ENCODE measurements at places on chromosomes 5 and 9. TPM values are rescaled to one million over a fixed set of nuclear protein-coding genes. Genes with fewer than 3 reads are reported as not detected.

DNA sequence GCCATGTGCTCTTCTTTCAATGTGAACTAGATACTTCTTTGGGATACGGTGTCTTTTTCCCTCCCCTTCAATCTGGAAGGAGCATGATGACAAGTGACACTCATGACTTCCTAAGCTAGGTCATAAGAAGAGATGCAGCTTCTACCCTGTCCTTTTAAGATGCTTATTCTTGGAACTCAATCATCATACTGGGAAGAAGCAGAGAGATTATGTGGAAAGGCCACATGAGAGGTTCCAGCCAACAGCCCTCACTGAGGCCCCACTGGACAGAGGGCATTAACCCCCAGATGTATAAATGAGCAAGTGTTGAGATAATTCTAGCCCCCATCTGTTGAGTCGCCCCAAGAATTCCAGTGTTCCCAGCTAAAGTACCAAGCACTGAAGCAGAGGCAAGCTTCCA, 29.3 kb upstream of the HTR4 start:
- peaks cover 13% of the 10 kb centered on the region for H3K27me3 ChIP-seq
- H3K27ac ChIP-seq, result no peak overlapping the region
- H3K4me3 ChIP-seq, result no peak overlapping the region
- H3K4me1 ChIP-seq, result no peaks in the 10 kb centered on the region
- no peak for DNase-seq

The CTNNA1 gene
- total RNA-seq, result 89.5 TPM

DNA sequence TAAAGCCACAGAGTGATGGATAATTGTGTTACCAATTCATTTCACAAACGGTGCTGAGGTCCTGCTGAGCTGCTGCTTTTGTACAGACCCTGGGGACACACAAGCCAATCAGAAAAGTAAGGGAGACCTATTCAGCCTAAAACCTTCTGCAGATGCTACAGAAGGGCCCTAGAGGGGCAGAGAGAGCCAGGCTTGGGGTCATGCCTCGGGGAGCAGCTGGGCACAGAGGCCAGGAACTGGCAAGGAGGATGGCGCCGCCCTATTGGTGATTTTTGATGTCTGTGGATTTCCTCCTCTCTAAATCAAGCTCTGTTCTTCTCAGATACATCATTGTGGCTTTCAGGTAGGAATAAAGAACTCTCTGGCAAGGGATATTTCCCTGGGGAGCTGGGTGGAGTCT, 181.9 kb downstream of the ZNF462 start:
- no peaks in the 10 kb centered on the region for H3K27me3 ChIP-seq
- H3K4me1 ChIP-seq, result no peaks in the 10 kb centered on the region
- H3K27ac ChIP-seq, result no peak overlapping the region
- peak; percentile 10 for DNase-seq
- H3K4me3 ChIP-seq, result no peak overlapping the region
- H3K36me3 ChIP-seq, result no peaks in the 10 kb centered on the region

- H3K36me3 ChIP-seq, result peaks cover 1% of the 10 kb centered on the region
- no peak overlapping the region for H3K4me3 ChIP-seq
- no peak overlapping the region for H3K27ac ChIP-seq
- no peak for DNase-seq
- no peaks in the 10 kb centered on the region for H3K27me3 ChIP-seq
Observed at GRCh38 chr9:113247640-113248039, 26.3 kb downstream of the SLC31A1 start.

DNA sequence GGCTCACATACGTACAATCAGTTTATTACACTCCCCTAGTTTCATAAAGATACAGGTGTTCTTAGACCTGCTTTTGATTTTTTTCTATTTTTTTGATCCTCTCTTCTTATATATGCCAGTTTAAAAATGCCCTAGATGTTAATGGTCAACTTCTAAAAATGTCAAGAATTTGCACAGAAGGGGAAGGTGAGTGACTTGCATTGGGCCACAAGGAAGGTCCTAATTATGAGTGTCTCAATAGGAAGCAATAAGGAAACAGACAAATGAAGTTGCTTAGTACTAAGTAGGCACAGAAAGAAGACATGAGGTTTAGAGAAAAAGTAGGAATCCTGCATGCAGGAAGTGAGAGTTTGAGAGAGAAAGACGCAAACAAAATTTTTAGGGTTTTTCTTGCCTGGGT, 3.2 kb upstream of the CCDC171 start:
- no peaks in the 10 kb centered on the region for H3K36me3 ChIP-seq
- H3K27me3 ChIP-seq, result no peaks in the 10 kb centered on the region
- H3K27ac ChIP-seq, result no peak overlapping the region
- H3K4me3 ChIP-seq, result no peak overlapping the region
- H3K4me1 ChIP-seq, result peaks cover 11% of the 10 kb centered on the region

- H3K4me3 ChIP-seq, result no peak overlapping the region
- H3K36me3 ChIP-seq, result peaks cover 30% of the 10 kb centered on the region
- H3K27me3 ChIP-seq, result no peaks in the 10 kb centered on the region
- DNase-seq, result no peak
Observed at GRCh38 chr9:128389395-128390149, 18.4 kb downstream of the URM1 start.

- no peak for DNase-seq
- H3K4me3 ChIP-seq, result no peak overlapping the region
- H3K27me3 ChIP-seq, result no peaks in the 10 kb centered on the region
- H3K4me1 ChIP-seq, result no peaks in the 10 kb centered on the region
- H3K27ac ChIP-seq, result no peak overlapping the region
- H3K36me3 ChIP-seq, result no peaks in the 10 kb centered on the region
Observed at GRCh38 chr5:122997294-122997693, 39.2 kb downstream of the PPIC start.

The NRARP gene
- total RNA-seq, result 0.82 TPM

The PCDHGA10 gene
- 0.07 TPM for total RNA-seq

The CCL21 gene
- not detected for total RNA-seq

DNA sequence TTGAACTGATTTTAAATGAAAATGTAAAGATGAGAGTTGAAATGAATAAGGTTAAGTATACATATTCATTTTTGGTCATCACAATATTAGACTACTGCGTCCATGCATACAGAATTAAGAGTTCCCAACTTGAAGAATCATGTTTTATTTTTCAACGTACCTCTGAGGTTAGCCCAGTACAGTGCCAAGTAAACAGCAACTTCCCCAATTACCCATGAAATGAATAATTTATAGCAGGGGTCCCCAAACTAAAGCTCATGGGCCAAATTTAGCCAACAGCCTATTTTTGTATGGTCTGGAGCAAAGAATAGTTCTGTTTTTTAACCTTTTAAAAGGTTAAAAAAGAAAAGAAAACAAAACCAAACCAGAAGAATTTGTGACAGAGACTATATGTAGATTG, 167.9 kb downstream of the CDC42SE2 start:
- no peak overlapping the region for H3K27ac ChIP-seq
- no peak for DNase-seq
- no peak overlapping the region for H3K4me3 ChIP-seq
- H3K4me1 ChIP-seq, result no peaks in the 10 kb centered on the region
- H3K27me3 ChIP-seq, result no peaks in the 10 kb centered on the region
- H3K36me3 ChIP-seq, result peaks cover 37% of the 10 kb centered on the region

DNA sequence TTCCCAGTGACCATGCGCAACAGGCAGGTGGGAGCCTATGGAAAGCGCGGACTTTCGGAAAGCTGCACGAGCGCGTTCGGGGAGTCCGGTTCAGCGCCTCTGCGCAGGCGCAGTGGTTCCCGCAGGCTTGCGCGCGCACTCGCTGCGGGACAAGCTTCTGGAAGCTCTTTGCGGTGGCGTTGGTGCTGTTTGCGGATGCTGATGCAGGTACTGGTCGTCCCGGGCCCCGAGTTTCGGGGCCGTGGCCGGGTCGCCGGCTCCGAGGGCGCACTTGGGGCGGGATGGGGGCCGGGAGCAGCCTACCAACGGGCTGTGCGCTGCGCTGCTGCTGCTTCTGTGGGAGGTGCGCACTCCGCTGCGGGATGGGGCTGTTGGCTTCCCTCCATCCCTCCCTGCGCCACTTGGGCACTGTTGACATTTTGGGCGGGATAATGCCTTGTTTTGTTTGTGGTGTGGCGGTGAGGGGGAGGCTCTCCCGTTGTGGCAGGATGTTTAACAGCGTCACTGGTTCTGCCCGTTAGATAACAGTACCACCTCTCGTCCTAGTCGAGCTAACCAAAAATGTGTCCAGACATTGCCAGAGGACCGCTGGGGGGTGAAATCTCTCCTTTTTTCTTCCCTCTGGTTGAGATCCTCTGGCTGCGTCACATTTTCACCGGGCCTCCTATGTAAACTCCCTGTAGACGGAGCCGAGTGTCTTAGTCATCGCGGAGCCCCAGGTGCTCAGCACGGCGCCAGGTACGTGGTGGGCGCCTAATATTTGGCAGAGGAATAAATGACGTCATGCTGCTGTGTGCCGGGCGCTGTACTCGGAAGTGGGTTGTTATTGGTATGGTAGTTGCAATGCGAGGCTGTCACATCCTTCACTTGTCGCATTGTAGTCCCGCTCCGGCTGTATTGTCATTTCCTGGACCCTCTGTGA, at the start of gene ZNF483:
Gene ZNF483, plus strand, starts transcription at position 124 of the 922 bp plus-strand sequence. CDS start 2,217 bp downstream, outside the sequence.
- H3K36me3 ChIP-seq, result peaks cover 13% of the 10 kb centered on the region
- H3K27me3 ChIP-seq, result no peaks in the 10 kb centered on the region
- peaks cover 13% of the 10 kb centered on the region for H3K4me1 ChIP-seq
- H3K4me3 ChIP-seq, result peak within 1 kb of the TSS; percentile 88
- peak; percentile 73 for DNase-seq

- no peaks in the 10 kb centered on the region for H3K36me3 ChIP-seq
- no peaks in the 10 kb centered on the region for H3K27me3 ChIP-seq
- H3K4me1 ChIP-seq, result no peaks in the 10 kb centered on the region
- H3K27ac ChIP-seq, result no peak overlapping the region
Observed at GRCh38 chr5:19235101-19235584, 752.9 kb downstream of the CDH18 start.

DNA sequence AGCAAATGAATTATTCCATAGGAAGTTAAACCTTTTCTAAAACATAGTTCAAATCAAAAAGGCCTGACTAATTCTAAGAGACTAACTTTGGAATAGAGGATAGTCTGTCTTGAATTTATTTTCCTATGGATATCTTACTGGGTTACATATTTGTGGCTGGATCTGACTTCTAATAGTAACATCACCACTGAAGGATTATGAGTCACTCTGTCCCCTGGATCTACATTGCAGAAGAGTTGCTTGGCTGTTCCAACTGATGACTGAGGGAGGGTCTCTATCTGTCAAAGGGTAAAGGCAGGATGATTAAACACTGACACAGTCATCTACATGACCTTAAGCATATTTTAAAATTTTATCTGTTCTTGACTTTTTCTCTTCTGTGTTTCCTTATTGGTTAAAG, 119.6 kb upstream of the FST start:
- H3K27me3 ChIP-seq, result peaks cover 3% of the 10 kb centered on the region
- no peak overlapping the region for H3K4me3 ChIP-seq
- H3K27ac ChIP-seq, result no peak overlapping the region
- no peaks in the 10 kb centered on the region for H3K36me3 ChIP-seq

- H3K4me3 ChIP-seq, result no peak overlapping the region
- no peak for DNase-seq
- no peaks in the 10 kb centered on the region for H3K36me3 ChIP-seq
- H3K4me1 ChIP-seq, result no peaks in the 10 kb centered on the region
Observed at GRCh38 chr9:82062245-82062644, 73.7 kb downstream of the SPATA31D1 start.

- H3K4me1 ChIP-seq, result no peaks in the 10 kb centered on the region
- no peak for DNase-seq
- H3K4me3 ChIP-seq, result no peak overlapping the region
- H3K36me3 ChIP-seq, result peaks cover 39% of the 10 kb centered on the region
- no peaks in the 10 kb centered on the region for H3K27me3 ChIP-seq
Observed at GRCh38 chr9:14652729-14653377, 40.4 kb downstream of the ZDHHC21 start.

The FAM78A gene
- total RNA-seq, result 34.0 TPM

The NRG2 gene
- total RNA-seq, result not detected

DNA sequence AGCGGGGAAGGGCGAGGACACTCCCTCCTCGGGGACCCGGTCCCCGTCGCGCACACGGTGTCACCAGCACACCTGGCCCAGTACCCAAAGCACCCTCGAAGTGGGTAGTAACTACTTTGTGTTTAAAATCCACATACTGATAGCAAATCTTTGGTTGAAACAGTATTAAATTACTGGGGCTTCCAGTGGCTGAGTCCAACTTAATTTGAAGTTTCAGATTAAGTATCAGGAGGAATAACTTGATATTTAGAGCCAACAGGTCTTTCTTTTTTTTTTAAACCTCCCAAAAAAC, 615 bp downstream of the ATG10 start:
- no peaks in the 10 kb centered on the region for H3K27me3 ChIP-seq
- peaks cover 7% of the 10 kb centered on the region for H3K36me3 ChIP-seq
- peak overlapping the region; percentile 75 for H3K27ac ChIP-seq
- H3K4me1 ChIP-seq, result peaks cover 20% of the 10 kb centered on the region

The SEMA6A gene
- total RNA-seq, result not detected

- no peaks in the 10 kb centered on the region for H3K4me1 ChIP-seq
- peaks cover 30% of the 10 kb centered on the region for H3K27me3 ChIP-seq
- H3K36me3 ChIP-seq, result no peaks in the 10 kb centered on the region
- H3K27ac ChIP-seq, result no peak overlapping the region
- no peak overlapping the region for H3K4me3 ChIP-seq
Observed at GRCh38 chr5:44387921-44388320, 1.3 kb downstream of the FGF10 start.

The EQTN gene
- total RNA-seq, result not detected

DNA sequence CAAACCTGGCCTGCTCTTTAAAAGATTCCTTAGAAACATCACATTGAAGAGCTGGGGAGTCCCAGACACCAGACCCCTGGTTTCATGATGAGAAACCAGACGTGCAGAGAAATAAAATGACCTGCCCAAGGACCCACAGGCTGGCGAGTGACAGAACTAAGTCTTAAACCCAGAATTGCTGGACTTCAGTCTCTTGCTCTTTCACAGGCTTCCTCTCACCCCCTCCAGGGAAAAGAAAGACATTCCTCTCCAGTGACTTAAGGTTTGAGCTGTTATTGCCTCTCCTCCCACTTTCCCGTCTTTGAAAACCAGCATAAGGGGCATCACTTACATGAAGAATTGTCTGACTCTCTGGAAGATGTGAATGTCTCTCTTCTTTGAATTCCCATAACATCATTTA, 535.2 kb downstream of the IRX1 start:
- H3K27me3 ChIP-seq, result no peaks in the 10 kb centered on the region
- DNase-seq, result no peak
- H3K4me1 ChIP-seq, result no peaks in the 10 kb centered on the region
- no peak overlapping the region for H3K4me3 ChIP-seq
- no peaks in the 10 kb centered on the region for H3K36me3 ChIP-seq

Data from activated CD4-positive, alpha-beta memory T cell treated with anti-CD3 and anti-CD28 coated beads for 36 hours (primary cell).